ENCODE measurements at places on chromosomes 7 and 10.

- no peak for DNase-seq
These were observed 27.8 kb downstream of the DCLRE1C start for GRCh38 chr10:14926061-14926470.

- no peak for DNase-seq
These were observed 135.2 kb downstream of the ADCY1 start for GRCh38 chr7:45709168-45710042.

- DNase-seq: no peak
These were observed 83.3 kb downstream of the ELMO1 start for GRCh38 chr7:37365405-37365804.

GRCh38 chr7:77802557-77803405 is 4.2 kb downstream of the PHTF2 start:
- no peak for DNase-seq

DNA sequence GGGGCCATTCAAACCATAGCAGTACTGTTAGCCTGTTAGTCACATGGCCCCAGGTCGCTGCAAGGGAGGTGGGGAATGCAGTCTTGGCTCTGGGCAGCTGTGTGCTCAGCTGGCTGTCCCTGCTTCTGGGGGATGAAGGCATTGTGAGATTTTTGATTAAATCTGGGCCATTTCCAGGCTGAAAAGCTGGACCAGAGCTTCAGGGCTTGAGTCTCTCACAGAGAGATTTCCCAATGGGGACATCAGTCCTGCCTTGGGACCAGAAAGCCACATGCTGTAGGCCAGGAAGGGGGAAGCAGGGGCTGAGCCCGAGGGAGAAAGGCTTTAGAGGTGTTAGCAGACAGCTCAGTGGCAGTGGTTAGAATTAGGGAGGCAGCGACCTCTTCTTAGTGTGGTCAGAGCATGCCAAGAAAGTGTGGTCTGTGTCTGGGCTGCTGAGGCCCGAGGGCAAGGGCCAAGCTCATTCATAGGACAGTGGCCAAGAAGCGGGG is 33.6 kb downstream of the PALD1 start:
- DNase-seq: no peak

DNA sequence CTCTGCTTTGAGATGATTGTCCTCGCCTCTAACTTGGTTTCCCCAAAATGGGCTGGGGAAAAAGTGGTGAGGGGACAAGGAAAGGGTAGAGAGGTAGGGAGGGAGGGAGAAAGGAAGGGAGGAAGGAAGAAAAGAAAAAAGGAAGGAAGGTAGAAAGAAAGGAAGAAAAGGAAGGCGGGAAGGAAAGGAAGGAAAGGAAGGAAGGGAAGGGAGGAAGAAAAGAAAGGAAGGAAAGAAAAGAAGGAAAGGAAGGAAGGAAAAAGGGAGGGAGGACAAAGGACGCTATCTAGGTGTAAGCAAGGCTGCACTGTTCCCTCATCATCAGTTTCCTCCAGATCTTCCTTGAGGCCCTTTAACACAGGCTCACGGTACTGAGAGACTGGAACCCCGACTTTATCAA is 2.2 kb downstream of the GNA12 start:
- no peak for DNase-seq

Measured in NCI-H526 (cell line).